ENCODE measurements at places on chromosomes 1 and 21. TPM values are rescaled to one million over a fixed set of nuclear protein-coding genes. Genes with fewer than 3 reads are reported as not detected.

- DNase-seq, result no peak
Measured at GRCh38 chr1:109299558-109300343, 7.1 kb downstream of the MYBPHL start.

GRCh38 chr1:232363008-232363407, 266.9 kb downstream of the SIPA1L2 start:
- DNase-seq, result no peak

GRCh38 chr1:24266398-24266941, 52.7 kb upstream of the GRHL3 start:
- DNase-seq, result no peak

DNA sequence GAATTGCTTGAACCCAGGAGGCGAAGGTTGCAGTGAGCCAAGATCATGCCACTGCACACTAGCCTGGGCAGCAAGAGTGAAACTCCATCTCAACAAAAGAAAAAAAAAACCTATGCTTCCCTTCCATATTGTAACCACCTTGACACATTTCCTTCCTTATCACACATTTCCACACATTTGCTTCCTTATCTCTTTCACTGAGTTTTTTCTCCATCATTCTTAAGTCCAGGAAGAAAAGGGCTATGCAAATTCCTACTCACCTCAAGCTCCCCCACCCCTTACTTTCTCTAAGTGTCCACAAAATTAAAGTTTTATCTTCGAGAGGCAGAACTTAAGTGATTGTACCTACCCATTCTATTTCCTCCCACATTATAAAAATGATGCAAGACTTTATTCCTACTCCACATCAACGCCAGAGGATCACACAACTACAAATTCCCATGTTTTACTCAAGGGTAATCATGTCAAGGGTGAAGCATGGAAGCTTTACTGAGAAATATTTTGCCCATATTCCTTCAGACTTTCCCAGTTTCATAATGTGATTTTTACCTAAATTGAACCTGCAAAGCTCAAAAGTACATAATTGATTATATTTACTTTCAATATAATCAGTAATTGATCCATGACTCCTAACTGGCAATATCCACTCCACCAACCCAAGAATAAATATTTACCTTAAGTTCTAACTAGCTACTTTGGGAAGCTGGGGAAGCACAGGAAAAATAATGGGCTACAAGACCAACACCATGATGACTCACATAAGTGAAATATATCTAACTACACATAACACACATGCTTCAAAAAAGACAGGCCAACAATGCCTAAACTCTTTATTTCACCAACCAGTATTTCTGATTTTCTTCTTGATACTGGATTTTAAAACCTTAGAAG, 9.3 kb downstream of the WDR77 start:
- no peak for DNase-seq

GRCh38 chr1:2253797-2254480, 25.8 kb downstream of the SKI start:
- DNase-seq, result no peak

- DNase-seq, result no peak
Measured at GRCh38 chr1:238951809-238952208, 434.6 kb upstream of the CHRM3 start.

DNA sequence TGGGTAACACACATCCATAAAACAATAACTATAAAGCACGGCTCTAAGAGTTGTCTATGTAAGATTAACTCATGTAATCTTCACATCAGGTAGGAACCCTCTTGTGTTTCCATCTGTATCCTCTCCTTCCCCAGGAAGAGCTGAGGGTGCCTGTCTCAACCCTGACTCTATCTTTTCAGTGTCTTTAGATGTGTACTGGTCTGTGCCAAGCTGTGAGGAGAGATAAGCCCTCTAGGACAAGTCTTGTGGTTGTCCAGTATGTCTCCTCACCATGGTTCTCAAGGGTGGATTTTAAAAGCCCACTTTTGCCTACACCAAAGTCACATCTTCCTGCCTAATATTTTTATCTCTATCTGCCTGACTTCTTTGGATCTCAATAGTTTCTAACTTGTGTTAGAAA, 300.1 kb downstream of the KCNT2 start:
- DNase-seq, result no peak

GRCh38 chr1:147189514-147189913, 17.2 kb upstream of the PRKAB2 start:
- DNase-seq, result no peak

DNA sequence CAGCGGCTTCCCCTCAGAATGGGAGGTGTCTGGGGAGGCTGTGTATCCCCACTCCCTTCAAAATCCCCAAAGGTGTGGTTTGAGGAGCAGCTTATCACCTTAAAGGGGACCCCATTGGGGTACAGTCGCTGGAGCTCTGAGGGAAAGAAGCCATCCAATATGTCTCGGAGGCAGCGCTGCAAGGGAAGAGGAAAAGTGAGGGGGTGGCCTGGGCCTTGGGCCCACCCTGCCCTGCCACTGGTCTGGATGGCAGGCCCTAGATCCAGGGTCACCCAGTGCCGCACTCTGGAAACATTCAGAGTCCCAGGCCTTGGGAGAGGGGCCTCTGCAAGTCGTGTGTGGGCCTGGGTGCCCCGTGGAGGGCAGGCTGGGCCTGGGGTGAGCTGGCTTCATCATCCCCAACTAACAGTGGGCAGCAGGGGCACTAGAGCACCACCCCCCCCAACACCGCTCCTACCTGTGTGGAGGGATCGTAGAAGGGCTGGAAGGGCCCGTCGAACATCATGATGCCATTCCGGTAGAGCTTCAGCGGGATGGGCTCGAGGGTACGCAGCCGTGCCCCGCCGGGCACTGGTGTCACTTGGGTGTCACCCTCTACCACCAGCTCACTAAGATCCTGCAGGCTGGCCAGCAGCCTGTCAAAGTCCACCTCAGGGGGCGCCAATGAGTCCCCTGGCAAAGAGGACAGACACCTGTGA, 5.6 kb downstream of the SH3BGRL3 start:
- peak; percentile 74 for DNase-seq

DNA sequence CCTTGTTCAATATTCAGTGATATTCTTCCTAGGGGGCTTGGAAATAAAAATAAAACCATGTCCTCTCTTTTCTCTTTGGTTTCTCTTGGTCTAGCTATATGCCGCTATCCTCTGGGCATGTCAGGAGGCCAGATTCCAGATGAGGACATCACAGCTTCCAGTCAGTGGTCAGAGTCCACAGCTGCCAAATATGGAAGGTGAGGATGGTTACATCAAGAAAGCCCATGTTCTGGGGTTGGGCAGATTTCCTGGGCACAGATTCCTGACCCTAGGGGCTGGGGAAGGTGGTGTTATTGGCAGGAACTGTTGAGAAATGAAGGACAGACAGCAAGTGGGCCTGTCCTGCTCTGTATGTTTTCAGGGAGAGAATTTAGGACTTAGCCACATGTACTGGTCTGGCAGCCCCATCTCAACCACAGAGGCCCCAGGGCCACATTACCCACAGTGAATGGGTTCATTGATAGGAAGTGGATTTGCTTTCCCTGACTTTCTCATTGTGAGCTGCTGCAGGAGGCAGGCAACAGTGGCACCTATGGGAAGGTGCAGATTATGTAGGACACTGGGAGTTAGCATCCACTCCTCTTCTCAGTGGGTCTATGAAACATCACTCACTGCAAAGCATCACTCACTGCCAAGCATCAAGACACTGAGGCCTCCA, 37.4 kb upstream of the HSD17B7 start:
- no peak for DNase-seq

DNA sequence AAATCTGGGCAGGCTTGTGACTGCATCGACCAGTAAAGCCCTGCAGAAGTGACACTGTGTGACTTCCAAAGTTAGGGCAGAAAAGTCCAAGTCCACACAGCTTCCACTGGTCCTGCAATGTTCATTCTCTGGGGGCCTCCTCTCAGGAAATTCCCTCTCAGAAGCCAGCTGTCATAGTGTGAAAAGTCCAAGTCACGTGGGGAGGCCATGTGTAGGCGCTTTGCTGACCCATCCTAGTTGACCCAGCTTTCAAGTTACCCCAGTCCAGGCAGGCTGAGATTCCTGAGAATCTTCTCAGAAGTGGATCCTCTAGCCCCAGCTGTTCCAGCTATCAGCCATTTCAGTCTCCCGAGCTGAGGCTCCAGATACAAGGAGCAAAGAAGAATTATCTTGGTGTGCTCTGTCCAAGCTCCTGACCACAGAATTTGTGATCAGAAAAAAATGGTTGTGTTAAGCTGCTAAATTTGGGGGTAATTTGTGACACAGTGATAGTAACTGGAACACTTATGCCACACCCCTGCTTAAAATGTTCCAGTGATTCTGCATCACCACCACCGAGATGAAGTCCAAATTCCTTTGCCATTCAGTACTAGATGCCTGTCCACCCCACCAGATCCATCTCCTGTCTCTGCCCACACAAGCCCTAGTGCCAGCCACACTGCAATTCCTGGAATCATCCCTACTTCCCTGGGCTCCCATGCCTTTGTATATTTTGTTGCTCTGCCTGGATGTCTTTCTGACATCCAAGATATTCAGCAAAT, 2.5 kb upstream of the STUM start:
- no peak for DNase-seq

Gene SEC16B
- not detected for total RNA-seq

Gene GJA4
- total RNA-seq, result not detected

Gene DDR2
- total RNA-seq, result 0.36 TPM

Gene TRPM2
- total RNA-seq, result 1.9 TPM

Gene SPRR5
- not detected for total RNA-seq

Data from activated CD4-positive, alpha-beta memory T cell treated with anti-CD3 and anti-CD28 coated beads for 36 hours (primary cell).